ENCODE measurements at places on chromosomes 16 and 17.

DNA sequence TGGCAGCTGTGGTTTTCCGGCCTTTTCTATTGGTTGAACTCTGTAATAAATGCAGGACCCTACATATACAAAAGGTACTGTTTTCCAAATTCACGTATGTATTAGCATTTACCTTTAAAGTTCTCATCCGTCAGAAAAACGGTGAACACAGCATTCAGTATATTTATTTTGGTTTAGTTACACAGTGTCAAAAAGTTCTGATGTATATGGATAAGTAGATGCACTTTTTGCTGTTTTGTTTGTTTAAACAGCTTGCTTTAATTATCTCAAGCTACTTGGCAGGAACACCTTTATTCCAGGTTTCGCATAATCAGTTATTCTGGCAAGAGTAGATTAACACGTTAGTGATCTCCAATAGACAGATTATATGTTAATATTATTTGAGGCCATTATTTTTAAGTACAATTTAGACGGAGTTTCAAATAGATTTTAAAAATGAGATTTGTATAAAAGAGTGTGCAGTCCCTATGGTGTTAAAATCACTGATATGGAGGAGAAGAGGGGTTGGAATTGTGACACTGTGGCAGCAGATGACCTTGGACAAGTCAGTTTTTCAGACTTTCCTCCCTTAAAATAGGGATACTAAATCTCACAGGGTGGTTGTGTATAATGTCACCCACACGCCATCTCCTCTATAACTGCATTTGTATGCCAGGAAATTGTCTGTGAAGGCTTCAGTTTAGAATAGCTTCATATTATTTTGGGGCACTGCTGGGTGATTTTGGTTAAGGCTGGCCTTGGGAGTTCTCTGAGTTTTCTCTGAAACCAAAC is 2.1 kb downstream of the HERPUD1 start:
- no peak for DNase-seq

DNA sequence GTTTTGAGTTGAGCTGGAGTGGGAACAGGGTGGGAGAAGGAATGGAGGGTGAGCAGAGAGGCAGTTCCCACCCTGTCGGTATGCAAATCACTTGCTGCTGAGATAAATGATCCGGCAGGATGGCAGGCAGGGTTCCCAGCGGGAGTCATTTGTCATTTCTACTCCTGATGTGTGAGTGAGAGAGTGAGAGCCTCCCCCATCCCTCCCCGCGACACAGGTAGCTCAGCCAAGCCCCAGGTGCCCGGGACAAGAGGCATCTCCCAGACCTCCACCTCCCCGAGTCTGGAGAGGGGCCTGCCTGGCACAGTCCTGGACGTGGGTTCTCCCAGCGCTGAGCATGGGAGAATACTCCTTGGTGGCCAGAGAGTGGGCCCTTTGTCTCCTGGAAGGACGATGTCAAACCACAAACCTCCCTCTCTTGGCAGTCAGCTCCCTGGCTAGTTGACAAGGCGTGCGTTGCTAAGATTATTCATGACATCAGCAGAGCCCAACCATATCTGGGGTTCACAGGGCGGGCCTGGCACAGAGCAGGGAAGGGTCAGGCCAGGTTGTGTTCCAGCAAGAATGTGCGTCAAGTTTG is 33.7 kb upstream of the TNRC6C start:
- DNase-seq = no peak

DNA sequence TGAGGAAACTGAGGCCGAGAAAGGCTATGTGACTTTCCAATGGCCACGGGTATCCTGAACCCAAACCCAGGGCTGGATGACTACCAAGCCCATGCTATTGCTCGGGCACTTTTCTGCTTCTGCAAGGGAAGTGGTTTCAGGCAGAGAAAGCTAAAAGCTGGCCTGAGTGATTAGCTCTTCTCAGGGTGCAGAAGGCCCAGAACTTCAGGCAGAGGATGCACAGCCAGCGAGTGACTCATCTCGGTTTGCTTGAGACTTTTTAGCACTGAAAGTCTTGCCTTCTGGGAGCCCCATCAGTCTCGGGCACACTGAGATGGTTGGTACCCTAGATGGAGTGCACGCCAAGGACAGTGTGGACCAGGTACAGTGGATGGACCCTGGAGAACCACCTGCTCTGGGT is 129.5 kb upstream of the SDK2 start:
- DNase-seq = no peak

DNA sequence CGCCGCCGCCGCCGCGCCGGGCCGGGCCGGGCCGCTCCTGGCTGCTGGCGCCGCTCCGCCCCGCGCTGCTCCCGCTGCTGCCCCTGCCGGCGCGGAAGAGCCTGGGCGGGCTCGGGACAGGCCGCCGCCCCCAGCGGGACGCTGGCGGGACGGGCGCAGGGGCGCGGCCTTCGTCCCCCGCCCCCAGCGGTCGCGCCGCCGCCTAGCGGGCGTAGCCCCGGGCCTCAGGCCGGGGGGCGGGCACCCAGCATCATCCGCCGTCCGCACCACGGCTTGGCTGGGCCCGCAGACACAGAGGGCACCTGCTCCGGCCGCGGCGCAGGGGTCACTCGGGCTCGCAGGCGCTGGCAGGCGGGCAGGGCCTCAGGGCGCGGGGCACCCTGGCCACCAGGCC is at the start of gene AMFR:
TSS of gene AMFR (minus strand) at position 107 of the 394 bp plus-strand sequence. CDS start 218 bp downstream, outside the sequence.
- peak; percentile 94 for DNase-seq

DNA sequence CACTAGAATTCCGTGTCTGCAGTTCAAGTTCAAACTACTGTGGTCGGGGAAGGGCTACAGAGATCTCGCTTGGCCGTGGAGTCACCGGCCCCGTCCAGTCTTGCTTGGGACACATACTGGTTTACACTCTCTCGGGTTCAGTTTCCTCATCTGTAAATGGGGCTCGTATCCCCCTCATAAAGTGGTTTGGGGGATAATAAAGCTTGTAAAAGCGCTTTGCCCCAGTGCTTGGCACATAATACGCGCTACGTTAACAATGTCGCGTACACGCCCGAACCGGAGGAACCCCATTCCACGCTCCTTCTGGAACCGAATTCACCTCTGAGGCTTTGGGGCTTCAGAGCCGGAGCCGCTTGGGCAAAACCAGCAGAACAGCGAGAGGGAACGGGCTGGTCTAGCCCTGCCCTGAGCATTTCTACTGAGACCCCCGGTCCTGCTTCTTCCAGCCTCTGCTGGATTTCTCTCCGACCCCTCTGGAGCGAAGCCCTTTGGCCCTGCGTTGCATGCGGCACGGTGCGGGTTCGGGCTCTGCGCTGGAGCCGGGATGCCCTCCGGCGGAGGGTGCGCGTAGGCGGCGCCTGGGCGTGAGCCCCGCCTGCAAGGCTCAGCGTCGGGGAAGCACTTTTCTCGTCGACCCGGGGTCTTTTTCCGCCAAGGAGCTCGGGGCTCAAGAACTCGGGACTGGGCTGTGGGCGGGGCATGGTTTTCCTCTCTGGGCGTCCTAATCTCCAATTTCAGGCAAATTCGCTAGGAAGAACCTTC is 26.1 kb upstream of the HOXB13 start:
- no peak for DNase-seq
